ENCODE measurements at places on chromosomes 5 and 9.
A peak's percentile ranks its signal among the peaks of the same experiment; 100 is the strongest.

DNA sequence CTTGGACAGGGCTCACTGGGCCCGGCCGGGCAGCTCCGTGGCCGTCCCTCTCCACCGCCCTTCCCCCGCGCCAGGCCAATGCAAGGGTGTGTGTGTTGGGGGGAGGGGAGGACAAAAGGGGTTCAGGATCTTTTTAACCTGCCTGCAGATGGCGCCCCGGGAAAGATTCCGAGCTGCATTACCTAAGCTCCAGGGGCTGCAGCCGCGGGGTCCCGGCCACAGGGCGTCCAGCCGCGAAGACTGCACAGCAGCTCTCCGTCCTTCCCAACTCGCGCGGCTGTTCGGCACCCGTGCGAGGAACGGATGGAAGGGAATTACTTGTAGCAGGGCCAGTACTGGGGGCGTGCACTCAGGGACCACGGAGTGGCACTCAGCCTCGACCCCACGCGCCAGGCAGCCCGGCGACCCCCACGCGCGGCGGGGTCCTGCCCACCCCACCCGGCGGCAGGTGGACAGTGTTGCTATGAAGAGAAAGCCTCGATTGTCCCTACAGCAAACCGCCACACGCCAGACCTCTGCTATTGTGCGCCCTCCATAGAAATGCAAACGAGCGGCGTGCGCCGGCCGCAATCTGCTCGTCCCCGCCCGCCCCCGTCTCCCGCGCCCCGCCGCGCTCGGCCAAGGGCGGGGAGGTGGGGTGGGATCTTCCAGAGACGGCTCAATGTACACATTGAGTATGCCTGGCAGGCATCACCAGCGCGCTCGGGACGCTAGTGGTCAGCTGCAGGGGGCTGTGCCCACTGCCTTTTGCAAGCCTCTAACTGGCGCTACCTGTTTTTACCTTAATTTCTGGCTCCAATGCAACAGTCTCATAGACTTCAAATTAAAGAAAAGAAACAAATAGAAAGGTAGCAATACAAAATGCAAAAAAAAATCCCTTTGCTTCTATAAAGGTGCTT, 796 bp upstream of the GADD45G start:
- no peak for DNase-seq

DNA sequence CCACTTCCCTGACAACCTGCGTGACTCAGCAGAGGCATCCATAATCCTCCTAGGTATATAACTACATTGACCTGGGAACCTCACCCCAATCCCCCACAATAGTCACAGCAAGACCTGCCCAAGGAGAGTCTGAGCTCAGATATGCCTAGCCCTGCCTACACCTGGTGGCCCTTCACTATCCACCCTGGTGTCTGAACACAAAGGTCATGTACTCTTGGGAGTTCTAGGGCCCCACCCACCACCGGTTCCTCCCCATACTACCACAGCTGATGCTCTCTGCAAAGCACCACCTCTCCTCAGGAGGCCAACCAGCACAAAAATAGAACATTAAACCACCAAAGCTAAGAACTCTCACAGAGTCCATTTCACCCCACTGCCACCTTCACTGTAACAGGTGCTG, 34.8 kb upstream of the CARTPT start:
- no peak for DNase-seq

DNA sequence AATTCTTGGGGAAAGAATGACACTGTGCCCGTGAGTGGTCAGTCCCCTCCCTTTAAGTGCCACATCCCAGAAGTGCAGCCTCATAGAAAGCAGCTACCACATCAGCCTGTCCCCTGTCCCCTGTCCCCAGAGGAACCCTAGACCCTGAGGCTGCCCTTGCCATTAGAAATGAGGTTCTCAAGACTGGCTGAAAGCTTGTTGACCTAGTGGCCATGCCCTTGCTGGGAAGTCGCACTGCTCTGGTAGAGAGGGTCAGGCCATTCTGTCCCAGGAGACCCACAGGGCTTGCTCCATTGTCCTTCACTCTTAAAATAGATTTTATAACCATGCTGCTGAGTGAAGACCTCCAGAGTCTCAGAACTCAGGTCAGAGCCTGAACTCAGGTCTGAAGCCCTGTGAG, 184.5 kb downstream of the RGS3 start:
- DNase-seq = no peak

DNA sequence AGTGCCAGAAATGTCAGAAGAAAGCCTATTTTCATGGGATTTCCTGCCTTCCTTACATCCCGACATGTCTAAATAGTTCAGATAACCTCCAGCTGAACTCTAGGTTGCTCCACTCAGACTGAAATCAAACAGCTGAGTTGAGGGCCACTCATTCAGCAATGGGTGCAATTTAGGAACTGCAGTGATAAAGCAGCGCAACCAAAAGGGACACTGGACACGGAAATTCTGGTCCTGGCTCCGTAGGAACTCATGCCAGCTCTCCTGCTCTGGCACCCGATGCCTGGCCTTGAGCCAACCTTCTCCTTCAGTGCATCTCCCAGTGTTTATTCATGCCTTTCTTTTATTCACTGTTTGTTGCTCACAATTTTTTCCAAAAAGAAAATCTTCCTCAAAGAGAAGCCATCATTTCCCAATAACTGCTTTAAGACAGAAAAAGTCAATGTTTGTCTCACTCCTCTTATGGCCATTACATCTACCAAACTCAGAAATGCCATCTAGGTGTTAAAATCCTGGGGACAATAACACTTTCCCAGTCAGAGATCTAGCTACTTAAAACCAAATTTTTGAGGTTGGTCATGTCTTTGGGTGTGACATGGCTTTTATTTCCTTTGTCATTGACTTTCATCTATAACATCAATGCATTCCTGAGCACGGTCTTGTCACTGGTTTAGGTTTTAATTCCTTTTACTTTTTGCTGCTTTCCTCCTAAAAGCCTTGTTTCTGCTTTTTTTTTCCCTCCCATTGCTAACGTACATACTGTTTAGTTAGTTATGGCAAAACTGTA, 126.9 kb downstream of the PDE4D start:
- no peak for DNase-seq

DNA sequence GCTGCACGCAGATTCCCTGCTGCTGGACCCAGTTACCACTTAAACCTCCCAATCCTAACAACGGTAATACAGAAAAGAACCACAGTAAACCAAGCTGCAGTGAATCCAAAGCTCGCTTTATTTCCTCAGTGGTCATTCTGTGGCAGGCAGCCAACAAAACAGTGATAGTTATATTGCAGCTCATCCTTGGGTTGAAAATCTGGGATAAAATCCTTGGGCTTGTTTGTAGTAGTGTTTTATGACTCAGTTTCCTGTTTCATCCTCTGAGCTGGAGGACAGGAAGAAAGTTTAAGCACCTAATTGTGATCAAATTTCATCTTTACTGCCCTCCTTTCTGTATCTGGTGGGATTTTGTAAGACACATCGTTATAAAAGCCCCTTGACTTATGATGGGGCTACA, 31.4 kb downstream of the HMGCR start:
- no peak for DNase-seq

DNA sequence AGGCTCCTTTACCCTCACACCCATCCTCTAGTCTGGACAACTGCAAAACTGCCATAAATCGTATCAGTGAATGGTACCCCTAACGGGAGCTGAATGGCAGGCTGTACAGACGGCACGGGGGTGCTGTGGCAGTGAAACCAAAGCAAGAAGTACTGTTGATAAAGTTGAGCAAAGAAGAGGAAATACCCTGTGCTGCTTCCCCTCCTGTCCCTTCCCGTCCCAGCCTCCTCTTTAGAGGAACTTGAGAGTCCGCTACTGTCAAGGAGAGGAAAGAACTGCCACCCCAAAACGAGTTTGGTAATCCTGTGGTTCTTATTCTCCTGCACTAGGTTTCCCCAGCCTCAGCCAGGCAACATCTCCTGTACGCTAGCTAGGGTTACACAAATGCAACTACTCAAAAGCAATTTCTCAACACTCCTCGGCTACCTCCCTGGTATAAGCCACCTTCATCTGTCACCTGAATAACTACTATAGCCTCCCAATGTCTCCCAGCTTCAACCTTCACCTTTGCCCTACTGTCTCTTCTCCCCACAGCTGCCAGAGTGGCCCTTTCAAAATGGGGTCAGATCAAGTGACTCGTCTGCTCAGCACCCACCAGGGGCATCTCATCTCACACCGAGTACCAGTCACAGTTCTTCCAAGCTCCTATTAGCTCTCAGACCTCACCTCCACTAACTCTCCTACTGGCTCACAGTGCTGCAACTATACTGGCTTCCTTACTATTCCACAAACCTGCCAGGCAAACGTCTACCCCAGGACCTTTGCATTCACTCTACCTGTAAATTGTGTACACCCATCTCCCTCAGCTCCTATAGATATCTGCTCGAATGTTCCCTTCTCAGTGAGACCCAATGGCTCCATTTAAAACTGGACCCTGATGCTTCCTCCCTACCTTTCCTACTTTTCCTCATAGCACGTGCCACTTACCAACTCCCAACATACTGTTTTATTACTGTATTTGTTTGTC, 4.1 kb downstream of the GLRX start:
- no peak for DNase-seq

DNA sequence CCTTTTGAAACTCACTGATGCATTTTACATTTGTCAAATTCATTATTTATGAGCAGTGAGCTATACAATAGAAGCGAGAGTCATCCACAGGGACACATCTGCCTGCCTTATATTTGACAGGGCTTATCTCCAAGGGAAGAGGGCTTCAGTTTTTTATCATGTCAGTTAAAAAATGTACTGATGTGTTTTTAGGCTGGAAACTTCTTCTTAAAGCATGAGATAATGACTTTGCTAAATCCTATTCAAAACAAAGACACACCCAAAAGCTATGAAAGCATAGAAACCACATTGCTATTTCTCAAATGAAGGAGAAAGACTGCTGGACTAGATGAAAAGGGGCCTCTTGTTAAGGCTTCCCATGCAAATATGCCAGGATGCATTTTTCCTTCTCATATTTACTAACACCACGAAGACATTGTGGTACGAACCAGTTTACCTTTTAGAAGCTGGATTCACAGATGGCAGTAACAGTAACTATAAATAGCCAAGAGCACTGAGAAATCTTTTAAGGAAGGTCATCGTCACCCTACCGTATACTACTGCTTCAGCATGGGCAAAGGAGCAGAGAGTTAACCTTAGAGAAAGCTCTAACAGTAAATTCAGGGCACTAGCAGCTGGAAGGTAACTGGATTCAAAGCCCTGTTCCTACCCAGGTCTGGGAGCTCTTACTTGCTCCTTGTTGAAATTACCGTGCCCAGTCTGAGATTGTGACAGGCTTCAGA, 86.3 kb upstream of the IFNK start:
- DNase-seq = no peak

DNA sequence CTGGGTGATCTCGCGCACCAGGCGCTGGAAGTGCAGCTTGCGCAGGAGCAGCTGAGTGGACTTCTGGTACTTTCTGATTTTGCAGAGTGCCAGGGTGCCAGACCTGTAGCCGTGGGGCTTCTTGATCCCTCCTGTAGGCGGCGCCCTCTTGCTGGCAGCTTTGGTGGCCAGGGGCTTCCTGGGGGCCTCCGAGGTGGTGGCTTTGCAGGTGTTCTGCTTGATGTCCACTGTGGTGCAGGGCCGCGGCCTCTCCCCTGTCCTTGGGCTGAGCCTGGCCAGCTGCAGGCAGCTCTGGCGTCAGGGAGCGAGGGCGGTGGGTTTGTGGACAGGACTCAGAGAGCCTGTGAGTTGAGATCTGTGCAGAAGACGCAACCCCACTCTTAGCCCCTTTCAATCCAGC, 36.1 kb downstream of the TAF11L14 start:
- no peak for DNase-seq

- no peak for DNase-seq
These were observed 41.4 kb downstream of the FAM78A start for GRCh38 chr9:131234799-131235479.

GRCh38 chr9:128105538-128106175, 21.9 kb downstream of the PTGES2 start:
- DNase-seq = no peak

DNA sequence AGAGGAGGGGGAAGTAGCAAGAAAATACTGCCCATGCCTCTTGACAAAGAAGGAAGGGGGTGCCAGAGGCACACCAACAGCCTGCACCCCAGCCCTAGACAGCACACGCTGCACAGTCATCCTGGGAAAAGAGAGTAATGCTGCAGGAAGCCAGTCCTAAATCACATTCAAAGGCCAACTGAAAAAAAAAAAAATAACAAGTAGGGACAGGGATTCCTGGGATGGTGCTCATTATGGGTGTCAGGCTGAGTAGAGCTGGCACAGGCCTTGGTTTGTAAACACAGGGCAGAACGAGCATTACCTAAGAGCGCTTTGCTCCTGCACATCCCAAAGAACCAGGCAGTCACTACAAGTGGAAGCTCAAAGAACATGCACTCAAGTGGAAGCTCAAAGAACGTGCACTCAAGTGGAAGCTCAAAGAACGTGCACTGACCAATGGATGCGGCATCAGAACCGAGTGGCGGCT, 7.8 kb downstream of the RAPGEF1 start:
- no peak for DNase-seq

- DNase-seq = no peak
These were observed 32.0 kb downstream of the ANKRD55 start for GRCh38 chr5:56200971-56201666.

DNA sequence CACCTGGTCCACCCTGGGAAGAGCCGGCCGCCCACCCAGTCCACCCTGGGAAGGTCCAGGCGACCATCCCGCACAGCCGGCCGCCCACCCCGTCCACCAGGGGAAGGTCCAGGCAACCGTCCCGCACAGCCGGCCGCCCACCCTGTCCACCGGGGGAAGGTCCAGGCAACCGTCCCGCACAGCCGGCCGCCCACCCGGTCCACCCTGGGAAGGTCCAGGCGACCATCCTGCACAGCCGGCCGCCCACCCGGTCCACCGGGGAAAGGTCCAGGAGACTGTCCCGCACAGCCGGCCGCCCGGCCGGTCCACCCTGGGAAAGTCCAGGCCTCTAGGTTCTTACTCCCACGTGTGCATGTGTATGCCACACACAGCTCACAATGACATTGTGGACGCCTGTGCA, 6.7 kb upstream of the QSOX2 start:
- no peak for DNase-seq

DNA sequence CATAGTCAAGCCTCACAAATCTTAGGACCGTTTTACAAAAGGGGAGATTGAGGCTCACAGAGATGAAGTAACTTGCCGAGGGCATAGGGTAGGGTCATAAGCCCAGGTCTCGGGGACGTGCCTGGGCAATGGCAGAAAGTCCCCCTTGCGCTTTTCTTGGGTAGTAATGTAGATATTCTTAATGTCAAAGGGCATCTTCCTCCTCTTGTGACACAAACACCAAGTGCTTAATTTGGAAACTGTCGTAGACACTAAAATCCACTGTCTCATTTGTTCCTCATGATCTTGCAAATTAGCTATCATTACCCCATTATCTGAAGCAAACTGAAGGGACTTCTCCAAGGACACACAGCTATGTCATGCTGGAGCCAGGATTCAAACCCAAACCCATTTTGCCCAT, 180.8 kb downstream of the GAS1 start:
- DNase-seq = no peak

DNA sequence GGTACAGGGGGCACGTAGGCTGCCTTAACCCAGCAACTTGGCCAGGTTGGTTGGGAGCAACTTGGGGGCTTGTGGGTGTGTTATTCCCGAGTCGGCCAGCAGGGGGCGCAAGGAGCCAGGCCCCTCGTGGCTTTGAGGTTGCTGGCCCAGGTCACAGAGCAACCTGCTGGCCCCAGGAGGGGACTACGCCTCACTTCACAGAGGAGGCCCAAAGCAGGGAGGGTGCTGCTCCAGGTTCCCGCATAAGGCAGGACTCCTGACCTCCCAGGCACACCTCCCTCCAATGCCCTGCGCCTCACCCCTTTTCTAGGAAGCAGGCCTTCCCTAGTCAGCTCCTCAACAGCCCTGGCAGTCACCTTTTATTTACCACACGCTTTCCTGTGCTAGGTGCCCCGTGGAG, 18.1 kb downstream of the KYAT1 start:
- DNase-seq = peak; percentile 58

GRCh38 chr9:101923451-101923850, 185.0 kb upstream of the GRIN3A start:
- no peak for DNase-seq
